ENCODE measurements at places on chromosomes 2 and 18.

GRCh38 chr2:230949966-230950873, 25.2 kb upstream of the GPR55 start:
- no peak for DNase-seq

GRCh38 chr2:15284614-15285013, 276.5 kb downstream of the NBAS start:
- DNase-seq = no peak

GRCh38 chr2:207219676-207220501, 54.1 kb upstream of the KLF7 start:
- peak; percentile 62 for DNase-seq

GRCh38 chr2:182933629-182934028, 67.2 kb upstream of the FRZB start:
- no peak for DNase-seq

DNA sequence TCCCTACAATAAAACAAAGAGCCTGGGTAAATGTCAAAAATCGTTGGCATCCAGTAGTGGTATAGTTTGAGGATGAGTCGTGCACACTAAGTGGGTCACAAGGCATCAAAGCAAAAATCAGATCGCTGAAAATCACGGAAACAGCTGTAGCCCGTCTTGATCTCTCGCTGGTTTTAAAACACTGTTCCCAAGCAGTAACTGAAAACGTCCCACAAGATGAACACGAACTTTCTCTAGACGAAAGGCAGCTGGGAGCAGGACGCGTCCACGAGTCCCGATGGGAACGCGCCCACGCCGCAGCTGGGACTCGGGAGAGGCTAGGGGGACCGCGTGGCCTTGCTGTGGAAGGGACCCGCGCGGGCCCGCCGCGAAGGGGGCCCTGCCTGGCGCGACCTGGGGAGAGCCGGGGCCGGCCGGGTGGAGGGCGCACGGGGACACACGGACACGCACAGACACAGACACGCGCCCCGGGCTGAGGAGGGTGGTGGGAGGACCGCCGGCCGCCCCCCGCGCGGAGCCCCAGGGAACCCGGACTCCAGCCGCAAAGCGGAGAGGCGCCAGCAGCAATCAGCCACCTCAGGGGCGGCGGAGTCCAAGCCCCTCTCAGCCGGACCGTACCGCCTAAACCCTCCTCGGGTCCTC, 651 bp downstream of the STK17B start:
- peak; percentile 29 for DNase-seq

- peak; percentile 59 for DNase-seq
These were observed 3.3 kb upstream of the NETO1 start for GRCh38 chr18:72871091-72871490.

GRCh38 chr2:229042349-229042748, 228.7 kb downstream of the PID1 start:
- no peak for DNase-seq

GRCh38 chr2:240929364-240930095, 23.4 kb downstream of the CROCC2 start:
- DNase-seq = no peak

DNA sequence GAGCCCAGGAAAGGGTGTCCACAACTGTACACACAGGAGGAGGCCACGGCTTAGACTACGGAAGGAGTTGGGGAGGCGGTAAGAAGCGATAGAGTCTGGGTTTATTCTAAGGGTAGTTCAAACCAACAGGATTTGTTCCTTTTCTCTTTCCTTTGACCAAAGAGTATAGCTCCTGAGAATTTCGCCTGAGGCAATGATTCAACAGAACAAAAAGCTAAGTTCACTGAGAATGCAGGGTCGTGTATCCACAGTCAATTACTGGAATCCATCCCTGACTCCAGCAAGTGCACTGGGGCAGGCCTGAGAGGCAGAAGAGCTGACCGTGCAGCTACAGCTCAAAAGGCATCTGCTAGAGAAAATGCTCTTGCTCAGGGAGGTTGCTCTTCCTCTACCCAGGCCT, 140.9 kb downstream of the TFCP2L1 start:
- DNase-seq = no peak

- no peak for DNase-seq
These were observed 748.8 kb downstream of the NR4A2 start for GRCh38 chr2:155583674-155584195.

DNA sequence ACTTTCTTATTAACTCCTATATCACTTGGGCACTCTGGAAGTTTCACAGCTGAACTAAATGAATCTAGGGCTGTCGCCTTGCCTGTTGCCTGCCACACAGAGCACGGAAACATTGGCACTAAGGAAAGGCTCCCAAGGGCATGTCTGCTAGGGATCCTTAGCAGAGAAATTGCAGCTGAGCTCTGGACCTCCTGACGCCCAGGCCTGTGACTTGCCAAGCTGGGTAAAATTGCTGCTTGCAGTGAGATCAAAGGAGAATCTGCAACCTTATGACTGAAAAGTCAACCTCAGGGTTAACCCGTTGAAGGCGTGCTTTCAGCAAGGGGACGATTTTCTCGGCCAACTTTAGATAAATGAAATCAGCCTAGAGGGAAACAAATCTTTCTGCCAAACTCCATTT, 189.8 kb downstream of the NCK2 start:
- DNase-seq = no peak

DNA sequence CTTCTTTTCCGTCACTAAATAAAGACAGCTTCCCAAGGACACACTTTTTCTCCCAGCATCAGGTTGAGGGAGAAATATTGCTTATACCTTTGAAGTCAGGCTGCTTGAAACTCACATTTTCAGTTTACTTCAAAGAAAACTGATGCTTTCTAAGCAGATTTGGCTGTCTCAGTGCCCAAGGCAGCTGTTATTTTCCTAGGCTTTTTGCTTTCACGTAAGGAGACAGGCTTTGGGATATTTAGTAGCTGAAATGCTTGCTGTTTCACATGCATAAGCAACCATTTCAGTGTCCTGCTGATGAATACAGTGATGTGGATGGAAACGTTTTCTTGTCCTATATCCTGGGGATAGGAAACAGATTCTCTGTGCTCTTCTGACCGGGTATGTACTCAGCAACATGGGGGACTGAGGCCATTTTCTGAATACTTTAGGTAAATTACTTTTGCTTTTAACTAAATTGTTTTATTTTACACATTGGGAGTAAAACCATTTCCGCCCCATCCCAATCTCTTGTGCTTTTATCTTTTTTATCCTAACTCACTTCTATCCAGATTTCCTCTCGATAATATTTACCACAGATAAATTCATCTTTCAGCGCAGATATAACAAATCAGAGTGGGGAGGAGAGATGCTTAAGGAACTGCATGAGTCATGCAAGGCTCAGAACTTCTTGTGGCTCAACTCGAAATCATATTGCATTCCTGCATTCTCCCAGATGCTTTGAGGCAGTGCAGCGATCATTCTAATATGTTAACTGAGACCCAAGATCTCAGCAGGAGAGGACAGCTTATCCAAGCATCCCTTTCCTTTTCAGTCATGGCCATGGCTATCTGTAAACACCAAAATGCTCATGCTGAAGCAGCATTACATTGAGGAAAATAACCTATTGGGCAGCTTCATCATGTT, 22.2 kb downstream of the GALR1 start:
- DNase-seq = peak; percentile 1

DNA sequence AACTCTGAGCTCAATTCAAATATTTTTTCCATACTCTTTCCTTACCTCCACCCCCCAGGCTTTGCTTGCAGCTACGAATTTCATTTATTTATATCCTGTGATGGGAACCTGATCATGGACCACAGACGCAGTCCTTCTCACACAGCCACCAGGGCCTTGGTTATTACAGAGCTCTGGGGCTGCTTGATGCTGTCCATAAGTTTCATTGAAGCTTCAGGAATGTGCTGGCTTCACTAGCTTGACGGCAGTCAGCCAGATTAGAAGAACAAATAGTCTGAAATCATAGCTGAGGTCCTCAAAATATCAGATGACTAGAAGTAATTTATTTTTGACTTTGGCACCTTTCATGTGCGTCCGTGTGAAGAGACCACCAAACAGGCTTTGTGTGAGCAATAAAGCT, 104.9 kb downstream of the VWA3B start:
- DNase-seq = no peak

GRCh38 chr2:162457490-162457889, 113.6 kb downstream of the GCA start:
- no peak for DNase-seq

- no peak for DNase-seq
These were observed 17.2 kb downstream of the THOC1 start for GRCh38 chr18:250685-251084.

DNA sequence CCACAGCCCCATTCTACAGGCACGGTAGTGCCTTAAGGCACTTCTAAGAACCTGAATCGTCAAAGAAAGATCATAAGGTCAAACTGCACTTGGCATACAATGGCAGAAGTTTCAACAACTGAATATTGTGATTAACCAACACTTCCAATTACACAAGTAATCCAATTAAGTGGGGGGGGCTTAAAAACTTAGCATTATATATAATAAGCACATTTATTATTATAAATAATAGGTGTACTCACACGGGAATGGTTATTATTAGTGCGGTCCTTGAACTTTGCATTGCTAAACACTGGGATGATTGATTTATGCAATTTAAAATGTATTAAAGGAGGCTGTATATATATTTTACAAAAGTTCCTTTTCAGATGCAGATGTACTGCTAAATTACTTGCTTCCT, 7.6 kb downstream of the APCDD1 start:
- no peak for DNase-seq

DNA sequence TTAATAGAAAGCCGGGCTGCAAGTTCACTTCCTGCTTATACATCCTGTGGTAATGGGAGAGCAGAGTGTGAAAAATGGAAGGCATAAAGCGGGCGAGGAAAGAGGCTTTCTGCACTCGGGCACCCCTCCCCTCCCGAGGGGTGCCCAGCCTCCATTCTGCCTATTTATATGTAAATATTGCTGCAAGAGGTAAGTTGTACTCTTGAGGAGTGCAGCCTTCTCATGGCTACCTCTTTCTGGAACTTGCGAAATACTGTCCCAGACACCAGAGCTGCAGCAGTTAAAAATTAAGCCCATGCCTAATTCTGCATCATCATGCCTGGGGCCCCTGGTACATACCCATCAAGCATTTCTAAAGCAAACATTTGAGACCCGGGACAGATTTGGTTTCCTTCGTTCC, 156.0 kb downstream of the GBX2 start:
- DNase-seq = no peak

- peak; percentile 92 for DNase-seq
These were observed 493.8 kb upstream of the NRP2 start for GRCh38 chr2:205188239-205189138.

DNA sequence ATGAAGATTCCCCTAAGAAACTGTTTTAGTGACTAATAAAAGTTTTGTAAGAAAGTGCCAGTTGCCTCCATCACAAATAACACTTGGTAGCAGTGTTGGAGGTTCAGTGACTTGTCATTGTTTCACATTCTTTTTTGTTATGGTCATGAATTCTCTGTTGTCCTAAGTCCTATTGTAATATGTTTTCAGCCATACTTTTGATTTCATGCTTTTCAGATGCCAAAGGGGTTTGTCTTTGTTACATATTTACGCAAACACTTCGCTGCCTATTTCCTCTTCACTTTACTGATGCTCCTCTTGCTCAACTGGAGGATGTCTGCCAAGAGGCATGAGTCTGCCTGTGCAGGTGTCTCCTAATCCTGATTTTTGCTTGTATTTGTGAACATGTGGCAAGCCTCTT, 66.6 kb downstream of the PHLPP1 start:
- peak; percentile 51 for DNase-seq

- DNase-seq = peak; percentile 48
These were observed 40.1 kb downstream of the RTN4 start for GRCh38 chr2:55010149-55010591.

DNA sequence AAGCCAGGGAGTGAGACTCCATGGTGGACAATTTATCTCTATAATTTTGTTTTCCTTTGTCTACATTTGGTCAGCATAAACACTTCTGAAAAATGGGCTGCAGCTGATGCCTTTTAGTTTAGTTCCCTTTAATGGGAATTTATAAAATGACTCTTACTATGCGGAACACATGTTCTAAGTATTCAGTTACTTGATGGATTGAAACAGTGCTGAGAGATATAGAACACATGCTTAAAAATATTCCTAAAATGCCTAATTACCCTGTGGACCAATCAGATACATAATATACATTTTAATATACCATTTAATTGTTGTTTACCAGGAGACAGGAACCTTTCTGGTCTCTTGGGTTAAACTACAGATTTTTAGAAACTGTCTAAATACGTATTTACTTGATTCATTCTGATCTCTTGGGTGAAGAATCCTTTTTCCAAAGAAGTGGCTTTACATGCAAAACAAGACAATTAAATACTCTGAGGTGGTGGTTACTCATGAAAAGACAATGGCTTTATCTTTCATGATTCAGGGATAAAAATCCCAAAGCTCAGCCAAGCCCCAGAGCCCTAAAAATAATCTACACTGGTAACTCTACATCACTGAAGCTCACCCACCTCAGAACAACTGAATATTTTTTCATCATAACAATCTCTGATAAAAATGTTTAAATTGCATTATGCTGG, 128.1 kb upstream of the SERTAD2 start:
- DNase-seq = no peak

- DNase-seq = no peak
These were observed 26.0 kb upstream of the EFEMP1 start for GRCh38 chr2:55949613-55950012.

DNA sequence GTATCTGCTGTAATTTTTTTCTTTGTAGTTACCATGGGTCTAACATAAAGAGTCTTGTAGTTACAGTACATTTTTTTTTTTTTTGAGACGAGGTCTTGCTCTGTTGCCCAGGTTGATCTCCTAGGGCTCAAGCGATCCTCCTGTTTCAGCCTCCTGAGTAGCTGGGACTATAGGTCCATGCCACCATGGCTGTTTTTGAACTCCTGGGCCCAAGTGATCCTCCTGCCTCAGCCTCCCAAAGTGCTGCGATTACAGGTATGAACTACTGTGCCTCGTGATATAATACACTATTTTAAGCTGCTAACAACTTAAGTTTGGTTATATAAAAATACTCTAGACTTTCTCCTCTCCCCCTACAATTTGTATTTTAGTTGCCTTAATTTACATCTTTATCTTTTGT, 46.3 kb downstream of the ASB1 start:
- no peak for DNase-seq

- no peak for DNase-seq
These were observed 43.1 kb upstream of the SELENOI start for GRCh38 chr2:26302846-26303245.

DNA sequence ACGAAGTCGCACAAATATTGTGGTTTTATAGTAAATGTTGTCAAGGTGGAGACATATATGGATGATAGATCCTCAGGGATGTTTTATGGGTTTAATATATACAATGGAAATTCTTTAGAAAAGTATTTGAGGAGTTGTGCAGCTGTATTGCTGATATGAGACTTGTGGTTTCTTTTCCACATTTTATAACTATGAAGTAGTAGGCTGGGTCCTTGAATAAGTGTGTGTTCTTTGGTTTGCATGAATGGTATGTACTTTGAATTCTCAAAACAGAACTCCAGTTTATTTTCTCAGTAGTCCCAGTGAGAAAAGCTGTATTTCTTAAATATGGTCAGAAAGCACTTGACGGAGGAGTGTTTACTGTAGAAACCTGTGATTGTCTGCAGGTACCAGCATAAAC, 42.4 kb downstream of the PLCL1 start:
- no peak for DNase-seq

- DNase-seq = peak; percentile 39
These were observed 163.1 kb downstream of the TTC32 start for GRCh38 chr2:19738707-19739106.

- DNase-seq = no peak
These were observed 74.2 kb upstream of the KLF7 start for GRCh38 chr2:207239754-207240494.
